ENCODE measurements at places on chromosomes 3 and 15. TPM values are rescaled to one million over a fixed set of nuclear protein-coding genes. Genes with fewer than 3 reads are reported as not detected.

IL1RAP gene
- total RNA-seq: 11.4 TPM

LHFPL4 gene
- 16.8 TPM for total RNA-seq

ST3GAL6 gene
- total RNA-seq: 7.3 TPM

TRH gene
- total RNA-seq: 14.0 TPM

FGF7 gene
- total RNA-seq: 15.6 TPM

TLR9 gene
- total RNA-seq: not detected

GABRA5 gene
- 1.6 TPM for total RNA-seq

CALML4 gene
- 12.4 TPM for total RNA-seq

TRIM71 gene
- 9.7 TPM for total RNA-seq

NANOGP8 gene
- total RNA-seq: not detected

UPK1B gene
- 10.1 TPM for total RNA-seq

PRKCD gene
- total RNA-seq: 5.9 TPM

SLC9A9 gene
- 23.5 TPM for total RNA-seq

NOX5 gene
- 0.55 TPM for total RNA-seq

RHCG gene
- total RNA-seq: 1.0 TPM

ZNF501 gene
- 14.0 TPM for total RNA-seq

ATP13A5 gene
- 0.22 TPM for total RNA-seq

GASK1A gene
- 24.4 TPM for total RNA-seq

FLNB gene
- 110 TPM for total RNA-seq

ANKUB1 gene
- total RNA-seq: not detected

TRPM1 gene
- 52.6 TPM for total RNA-seq

BFSP2 gene
- 299 TPM for total RNA-seq

MUSTN1 gene
- 12.0 TPM for total RNA-seq

ARHGAP11A gene
- 15.8 TPM for total RNA-seq

CNTN4 gene
- 98.5 TPM for total RNA-seq

SCAANT1 gene
- not detected for total RNA-seq

RARRES1 gene
- 11.8 TPM for total RNA-seq

MYZAP gene
- total RNA-seq: 2.9 TPM

DAZL gene
- not detected for total RNA-seq

HTR3E gene
- not detected for total RNA-seq

SKOR1 gene
- 0.33 TPM for total RNA-seq

NKTR gene
- 337 TPM for total RNA-seq

PTX3 gene
- total RNA-seq: 4.4 TPM

RTP4 gene
- total RNA-seq: 0.38 TPM

CDCP1 gene
- total RNA-seq: 2.2 TPM

PLD1 gene
- 64.5 TPM for total RNA-seq

FMN1 gene
- 67.1 TPM for total RNA-seq

PLCB2 gene
- 9.7 TPM for total RNA-seq

DUOX1 gene
- total RNA-seq: 2.0 TPM

C3orf22 gene
- total RNA-seq: not detected

DNAJC13 gene
- total RNA-seq: 88.2 TPM

PLAAT1 gene
- 4.5 TPM for total RNA-seq

ARHGAP31 gene
- 15.9 TPM for total RNA-seq

CNTN3 gene
- total RNA-seq: 22.3 TPM

SEMA3G gene
- 9.6 TPM for total RNA-seq

ADAMTS7 gene
- total RNA-seq: 20.7 TPM

SERINC4 gene
- 3.8 TPM for total RNA-seq

GPR15 gene
- total RNA-seq: not detected

HCLS1 gene
- 7.0 TPM for total RNA-seq

ATXN7 gene
- 32.7 TPM for total RNA-seq

PLXNA1 gene
- total RNA-seq: 53.8 TPM

PPIB gene
- total RNA-seq: 195 TPM

AP3B2 gene
- 30.6 TPM for total RNA-seq

UROC1 gene
- 0.11 TPM for total RNA-seq

MCTP2 gene
- total RNA-seq: 8.6 TPM

FAH gene
- 9.2 TPM for total RNA-seq

CLSTN2 gene
- 26.9 TPM for total RNA-seq

ERICH6 gene
- not detected for total RNA-seq

INTS14 gene
- 47.6 TPM for total RNA-seq
